ENCODE measurements at places on chromosomes 5 and 9.

DNA sequence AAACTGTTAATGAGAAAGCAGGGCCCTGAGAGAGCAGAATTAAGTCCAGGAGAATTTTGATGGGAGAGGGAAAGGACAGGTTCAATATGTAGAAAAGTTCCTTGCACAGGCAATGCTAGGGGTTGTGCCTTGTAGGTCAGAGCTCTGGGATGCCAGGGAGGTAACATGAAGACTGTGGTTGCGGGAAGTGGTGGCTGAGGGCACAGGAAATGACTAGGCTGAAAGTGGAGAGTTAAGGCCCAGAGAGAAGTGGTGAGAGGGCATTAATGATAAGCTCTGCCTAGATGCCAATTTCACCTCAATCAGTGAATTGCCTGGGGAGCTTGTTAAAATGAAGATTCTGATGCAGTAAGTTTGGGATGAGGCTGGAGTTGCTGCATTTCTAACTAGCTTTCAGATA lies 31.5 kb upstream of the PPP3R2 start:
- DNase-seq = no peak

DNA sequence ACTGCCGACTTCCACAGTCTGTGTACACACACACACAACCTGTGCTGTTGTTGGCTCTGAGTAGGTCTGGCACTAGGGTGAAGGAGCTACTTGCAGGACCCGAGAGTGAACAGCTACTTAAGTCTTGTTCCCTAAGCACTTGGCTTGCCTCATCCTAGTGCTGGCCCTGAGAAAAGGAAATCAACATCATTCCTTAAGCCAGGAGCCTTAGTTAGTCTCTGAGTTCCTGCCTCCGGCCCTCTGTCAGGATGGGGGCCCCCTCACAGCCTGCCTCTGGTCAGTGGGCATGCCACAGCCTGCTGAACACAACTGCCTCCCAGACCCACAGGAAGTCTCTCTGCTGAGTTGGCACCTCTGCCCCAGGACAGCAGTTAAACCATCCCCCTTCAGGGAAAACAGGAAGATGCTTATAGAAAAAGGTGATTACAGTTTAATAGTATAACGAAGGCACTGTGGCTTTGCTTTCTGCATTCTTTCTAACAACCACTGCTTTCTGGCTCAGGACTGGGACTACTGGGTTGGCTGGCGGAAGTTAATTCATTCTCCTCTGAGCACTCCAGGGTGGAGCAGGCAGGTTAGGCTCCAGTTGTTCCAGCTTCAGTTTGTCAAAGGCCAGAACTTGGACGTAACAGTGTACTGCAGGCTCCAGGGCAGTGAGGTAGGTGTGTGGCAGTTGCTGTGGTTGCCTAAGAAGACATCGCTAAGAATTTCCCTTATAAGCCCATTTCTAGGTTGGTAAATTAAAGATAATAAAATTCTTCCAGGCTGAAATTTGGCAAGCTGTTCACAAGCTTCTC lies 2.8 kb downstream of the MAMDC2 start:
- no peak for DNase-seq

- no peak for DNase-seq
These were observed 126.6 kb downstream of the C9orf152 start for GRCh38 chr9:110081395-110081794.

DNA sequence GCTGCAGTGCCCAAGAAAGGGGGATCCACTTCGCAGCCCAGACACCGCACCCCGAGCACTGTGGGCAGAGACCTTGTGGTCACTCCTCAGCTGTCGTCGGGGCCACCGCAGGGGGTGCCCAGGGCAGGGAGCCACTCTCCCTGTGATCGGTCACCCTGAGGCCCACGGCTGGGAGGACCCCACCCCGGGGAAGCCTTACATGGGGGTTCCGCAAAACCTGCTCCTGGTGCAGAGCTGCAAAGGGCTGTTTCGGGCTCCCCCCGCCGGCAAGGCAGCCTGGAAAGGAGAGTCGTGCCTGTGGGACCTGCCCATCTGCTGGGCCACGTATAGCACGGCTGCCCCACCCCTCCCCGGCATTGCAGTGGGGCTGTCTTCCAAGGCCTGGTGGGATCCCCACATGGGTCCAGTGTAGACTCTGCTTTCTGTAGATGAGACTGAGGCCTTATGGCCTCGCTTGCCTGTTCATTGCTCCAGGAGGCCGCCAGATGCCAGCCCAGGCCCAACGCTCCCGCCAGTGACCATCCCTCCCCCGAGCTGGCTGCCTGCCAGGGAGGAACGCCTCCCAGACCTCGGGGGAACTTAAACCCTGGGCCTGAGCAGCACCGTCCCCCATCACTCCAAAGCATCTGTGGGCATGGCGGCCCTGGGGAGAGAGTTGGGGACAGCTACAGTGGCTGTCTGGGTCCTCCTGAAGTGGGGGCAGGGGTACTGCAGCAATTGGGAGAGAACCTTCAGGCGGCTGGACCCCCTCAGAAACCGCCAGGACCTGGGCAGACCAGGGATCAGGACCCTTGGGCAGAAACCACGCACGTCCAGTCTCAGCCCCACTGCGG lies 1.6 kb upstream of the DNLZ start:
- DNase-seq = no peak

- no peak for DNase-seq
These were observed 83.5 kb downstream of the FSTL4 start for GRCh38 chr5:133528841-133529240.

DNA sequence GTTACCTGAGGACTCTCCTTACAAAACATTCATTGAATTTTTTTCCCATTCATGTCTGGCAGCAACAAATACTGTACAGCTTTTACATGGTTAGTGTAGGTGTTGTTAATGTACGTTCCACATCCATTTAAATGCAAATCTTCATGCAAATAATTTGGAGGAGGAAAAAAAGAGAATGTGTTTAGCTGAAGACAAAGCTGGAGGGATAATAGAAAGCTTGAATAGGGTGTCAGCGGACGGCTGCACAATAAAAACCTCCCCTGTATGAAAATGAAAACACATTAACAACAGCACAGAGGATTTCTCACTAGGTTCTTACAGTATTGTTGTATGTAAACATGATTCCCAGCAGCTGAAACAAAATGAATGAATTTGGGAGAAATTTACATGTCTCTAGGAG lies 231.5 kb downstream of the ZNF608 start:
- DNase-seq = no peak

DNA sequence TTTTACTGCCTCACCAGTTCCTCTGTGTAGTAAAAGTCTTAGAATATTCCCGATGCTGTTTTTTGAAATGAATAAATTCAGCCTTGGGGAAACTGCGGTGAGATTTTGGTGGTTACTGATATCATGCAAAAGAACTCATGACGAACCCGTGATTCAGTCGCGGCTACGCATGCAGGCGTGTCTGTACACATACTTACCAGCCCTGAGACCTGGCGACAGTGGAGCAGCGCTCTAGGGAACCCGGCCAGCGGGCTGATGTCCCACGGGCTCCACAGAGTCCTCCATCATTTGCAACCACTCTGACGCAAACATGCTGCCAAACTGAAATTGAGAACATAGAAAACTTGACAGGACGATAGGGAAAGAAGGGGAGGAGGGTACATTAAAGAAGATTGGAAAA lies 315.6 kb upstream of the DAB2 start:
- no peak for DNase-seq

GRCh38 chr5:102670224-102670836 lies 84.8 kb upstream of the PAM start:
- no peak for DNase-seq

DNA sequence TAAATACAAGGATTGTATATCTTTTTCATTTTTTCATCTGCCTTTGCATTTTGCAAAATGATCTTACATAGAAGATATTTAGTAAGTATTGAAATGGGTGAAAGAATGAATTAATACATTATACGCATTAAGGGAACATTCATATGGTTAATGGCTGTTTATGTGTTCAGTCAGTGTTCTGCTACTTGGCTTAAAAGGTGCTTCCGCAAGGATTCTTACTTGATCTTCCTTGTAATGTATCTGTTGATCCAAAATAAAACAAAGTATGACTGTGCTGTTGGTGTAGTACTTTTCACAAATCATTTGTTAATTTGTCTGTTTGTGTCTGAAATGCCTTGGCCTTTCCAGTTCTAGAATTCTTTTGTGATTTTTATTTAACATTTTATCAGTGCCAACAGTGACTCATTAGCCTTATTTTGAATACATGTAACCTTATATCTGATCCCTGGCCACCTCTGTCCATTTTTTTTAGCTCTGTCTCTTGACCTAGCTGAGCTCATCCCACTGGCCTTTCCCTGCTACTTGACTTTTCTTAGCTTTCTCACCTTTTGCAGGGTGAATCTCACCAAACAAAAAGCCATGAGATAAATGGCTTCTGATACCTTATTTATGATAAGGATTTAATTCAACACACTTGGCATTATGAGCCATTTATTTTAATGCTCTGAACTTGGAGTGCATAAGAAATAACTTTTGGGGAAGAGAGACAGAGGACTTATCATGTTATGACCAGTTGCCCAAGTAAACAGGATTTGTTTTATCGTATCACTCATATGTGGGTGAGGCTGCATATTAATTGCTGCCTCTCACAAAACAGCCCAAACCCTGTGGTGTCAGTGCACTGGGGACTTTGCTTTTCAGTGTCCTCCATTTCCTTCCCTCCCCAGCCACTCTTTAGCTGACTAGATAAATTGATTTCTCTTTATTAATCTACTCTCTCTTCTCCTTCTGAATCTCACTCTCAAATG lies 340.3 kb downstream of the KDM4C start:
- no peak for DNase-seq

DNA sequence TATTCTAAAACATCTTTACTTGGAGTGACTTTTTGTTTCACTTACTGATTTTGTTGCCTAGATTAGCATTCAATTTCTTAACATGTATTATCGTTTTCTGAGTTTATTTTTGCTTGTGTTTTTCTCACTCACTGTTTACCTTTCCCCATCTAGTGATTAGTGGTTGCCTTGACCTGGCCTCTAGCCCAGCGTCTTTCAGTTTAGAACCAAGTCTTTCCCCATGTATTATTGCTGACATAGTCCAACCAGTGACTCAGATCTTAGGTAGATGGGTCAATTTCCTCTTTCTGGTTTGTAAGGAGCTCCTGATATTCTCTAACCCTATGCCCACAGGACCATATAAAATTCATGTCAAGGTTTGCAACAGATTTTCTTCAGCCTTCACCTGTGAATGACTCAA lies 135.5 kb downstream of the PRR16 start:
- DNase-seq = no peak
